Osteoblast (primary cell): ENCODE measurements at places on chromosomes 4 and X. TPM values are rescaled to one million over a fixed set of nuclear protein-coding genes. Genes with fewer than 3 reads are reported as not detected.
A peak's percentile ranks its signal among the peaks of the same experiment; 100 is the strongest.

Gene GLOD5
- not detected in 2 replicates for total RNA-seq

Gene METAP1
- 48.6 and 52.8 TPM in 2 replicates for total RNA-seq

Gene ODAPH
- not detected in 2 replicates for total RNA-seq

DNA sequence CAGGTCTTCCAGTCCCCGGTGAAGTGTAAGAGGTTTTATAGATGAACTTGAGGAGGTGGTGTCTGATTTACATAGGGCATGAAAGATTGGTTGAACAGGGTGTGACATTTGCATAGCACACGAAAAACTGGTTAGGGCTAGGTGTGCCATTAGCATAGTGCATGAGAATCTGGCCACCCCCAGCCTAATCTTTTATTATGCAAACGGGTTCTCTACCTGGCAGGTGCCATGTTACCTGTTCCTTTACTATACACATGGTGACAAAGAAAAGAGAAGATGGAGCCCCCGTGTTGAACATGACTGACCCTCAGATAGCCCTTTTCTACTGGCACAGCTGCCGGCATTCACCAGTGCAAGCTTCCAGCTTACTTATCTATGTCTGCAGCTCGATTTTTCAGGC is 71.0 kb downstream of the UCHL1 start:
- H3K27ac ChIP-seq: no peak overlapping the region
- no peak for DNase-seq
- no peaks in the 10 kb centered on the region for H3K27me3 ChIP-seq
- H3K4me3 ChIP-seq: no peak overlapping the region
- H3K36me3 ChIP-seq: no peaks in the 10 kb centered on the region
- H3K4me1 ChIP-seq: no peaks in the 10 kb centered on the region

DNA sequence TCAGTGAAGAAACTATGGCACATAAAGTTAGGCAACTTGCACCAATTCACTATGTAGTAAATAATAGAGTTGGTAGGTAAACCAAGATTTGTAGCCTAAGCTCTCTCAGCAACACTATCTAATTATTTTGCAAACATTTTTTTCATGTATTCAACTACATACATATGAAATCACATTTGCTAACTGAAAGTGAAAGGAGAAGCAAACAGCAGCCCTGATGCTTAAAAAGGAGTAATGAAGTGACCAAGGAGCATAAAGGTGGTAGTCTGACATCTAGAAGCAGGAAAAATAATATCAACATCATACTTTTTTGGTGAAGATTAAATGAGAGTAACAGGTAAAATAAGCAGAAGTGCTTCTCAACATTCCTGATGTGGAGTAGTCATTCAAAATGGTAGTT is 603.7 kb downstream of the GRXCR1 start:
- no peak overlapping the region for H3K27ac ChIP-seq
- H3K36me3 ChIP-seq: no peaks in the 10 kb centered on the region
- no peaks in the 10 kb centered on the region for H3K4me1 ChIP-seq
- no peaks in the 10 kb centered on the region for H3K27me3 ChIP-seq
- DNase-seq: no peak
- no peak overlapping the region for H3K4me3 ChIP-seq

GRCh38 chr4:19402581-19403065 is 849.1 kb upstream of the SLIT2 start:
- DNase-seq: no peak
- no peaks in the 10 kb centered on the region for H3K4me1 ChIP-seq
- H3K4me3 ChIP-seq: no peak overlapping the region
- no peaks in the 10 kb centered on the region for H3K27me3 ChIP-seq

GRCh38 chr4:53489279-53489889 is 101.9 kb downstream of the LNX1 start:
- peaks cover 30% of the 10 kb centered on the region for H3K4me1 ChIP-seq
- no peaks in the 10 kb centered on the region for H3K27me3 ChIP-seq
- peak overlapping the region; percentile 74 for H3K27ac ChIP-seq
- H3K4me3 ChIP-seq: no peak overlapping the region
- H3K36me3 ChIP-seq: no peaks in the 10 kb centered on the region
